ENCODE measurements at places on chromosomes 13 and 19. TPM values are rescaled to one million over a fixed set of nuclear protein-coding genes. Genes with fewer than 3 reads are reported as not detected.

The CCDC159 gene
- 34.2 TPM for total RNA-seq

The PSG5 gene
- not detected for total RNA-seq

The A1BG gene
- 15.5 TPM for total RNA-seq

The LSM14A gene
- 164 TPM for total RNA-seq

The ANGPTL8 gene
- 0.25 TPM for total RNA-seq

The ARHGAP35 gene
- 77.9 TPM for total RNA-seq

The SOX1 gene
- not detected for total RNA-seq
